Neural crest cell (in vitro differentiated cells): ENCODE measurements at places on chromosomes 1 and 21.

DNA sequence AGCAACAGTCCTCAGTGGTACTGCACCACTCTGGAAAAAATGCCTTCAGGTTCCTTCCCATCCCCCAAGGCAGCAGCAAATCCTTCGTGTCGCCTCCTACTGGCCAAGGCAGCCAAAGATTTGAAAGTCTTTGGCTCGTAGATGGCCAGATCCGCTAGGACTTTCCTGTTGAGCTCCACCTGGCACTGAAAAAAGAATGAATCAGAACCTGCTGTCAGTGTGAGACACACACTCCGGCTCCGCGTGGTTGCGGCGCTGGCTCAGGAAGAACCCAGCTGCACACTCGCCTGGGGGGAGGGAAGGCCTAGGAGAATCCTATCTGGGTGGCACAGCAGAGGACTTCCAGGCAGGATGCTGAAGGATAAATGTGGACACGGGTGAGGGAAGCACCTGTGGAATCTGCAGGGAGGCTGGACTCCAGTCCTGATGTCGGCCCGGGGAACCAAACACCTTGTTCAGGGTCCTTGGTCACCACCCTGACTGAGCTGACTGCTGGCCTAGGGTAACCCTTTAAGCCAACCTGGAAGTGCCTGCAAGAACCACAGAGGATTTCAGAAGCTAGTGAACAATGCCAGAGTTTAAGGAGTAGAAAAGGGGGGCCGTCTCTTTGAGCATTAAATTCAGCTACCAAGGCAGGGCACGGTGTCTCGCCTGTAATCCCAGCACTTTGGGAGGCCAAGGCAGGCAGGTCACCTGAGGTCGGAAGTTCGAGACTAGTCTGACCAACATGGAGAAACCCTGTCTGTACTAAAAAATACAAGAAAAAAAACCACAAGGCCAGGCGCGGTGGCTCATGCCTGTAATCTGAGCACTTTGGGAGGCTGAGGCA lies 3.2 kb upstream of the CCNL2 start:
- DNase-seq, result peak; percentile 40

- DNase-seq, result no peak
Measured at GRCh38 chr1:41859686-41860085, 59.0 kb downstream of the HIVEP3 start.

DNA sequence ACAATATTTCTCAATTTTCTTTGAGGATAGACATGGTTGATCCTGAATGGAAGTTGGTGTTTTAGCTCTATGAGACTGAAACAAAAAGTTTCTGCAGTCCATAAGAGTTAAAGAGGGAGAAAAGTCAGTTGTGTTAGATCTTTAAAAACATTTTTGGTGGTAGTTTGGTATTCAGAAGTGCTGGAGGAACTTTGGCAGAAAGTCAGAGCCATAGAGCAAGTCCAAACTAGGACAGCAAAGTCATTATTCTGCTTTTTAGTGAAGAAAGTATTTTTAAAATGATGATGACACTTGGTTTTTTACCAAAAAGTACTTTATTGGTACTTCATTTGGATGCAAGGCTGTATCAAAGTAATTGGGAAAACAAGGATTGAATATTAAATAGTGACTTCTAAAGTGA lies 41.8 kb downstream of the FNBP1L start:
- no peak for DNase-seq

GRCh38 chr1:53495633-53496345 lies 36.6 kb downstream of the DMRTB1 start:
- DNase-seq, result no peak

GRCh38 chr1:227797144-227797543 lies 18.3 kb upstream of the PRSS38 start:
- no peak for DNase-seq

DNA sequence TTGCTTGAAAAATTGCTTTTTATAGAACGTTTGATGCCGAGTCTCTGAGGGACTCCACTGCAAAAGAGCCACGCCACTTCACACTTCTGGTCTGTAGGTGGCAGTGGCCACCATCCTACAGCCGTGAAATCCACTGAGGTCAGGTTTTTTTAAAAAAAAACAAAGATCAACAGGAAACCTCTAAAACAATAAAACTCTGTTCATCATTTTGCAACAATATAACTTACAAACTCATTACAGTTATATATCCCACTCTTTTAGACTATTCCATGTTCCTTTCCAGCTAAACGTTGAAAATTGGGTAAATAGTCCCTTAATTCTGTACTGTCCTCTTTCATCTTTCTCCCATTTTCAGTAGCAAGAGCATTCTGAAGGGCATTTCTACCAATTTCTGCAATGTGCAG lies 64.6 kb upstream of the FMN2 start:
- DNase-seq, result peak; percentile 46

GRCh38 chr1:208654241-208654640 lies 410.1 kb upstream of the PLXNA2 start:
- no peak for DNase-seq

- DNase-seq, result no peak
Measured at GRCh38 chr1:116130356-116130755, 19.2 kb downstream of the MAB21L3 start.

DNA sequence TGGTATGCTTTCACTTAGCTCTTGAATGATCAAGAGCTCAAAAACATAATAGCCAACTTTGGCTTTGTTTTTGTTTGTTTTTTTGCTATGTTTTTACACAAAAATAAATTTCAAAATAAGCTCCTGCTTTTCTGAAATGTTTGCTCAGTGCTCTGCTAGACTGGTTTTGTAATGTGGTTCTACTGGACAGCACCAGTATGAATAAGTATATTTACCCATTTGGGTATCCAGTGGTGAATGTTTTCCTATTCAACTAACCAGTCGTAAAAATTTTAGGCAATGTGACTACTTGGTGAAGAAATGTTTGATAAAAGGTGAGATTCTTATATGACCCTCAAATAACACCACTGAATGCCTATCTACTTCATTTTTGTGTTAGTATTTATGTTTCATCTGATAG lies 308.6 kb downstream of the PTPRC start:
- DNase-seq, result no peak

GRCh38 chr1:228883535-228883934 lies 148.3 kb downstream of the RHOU start:
- no peak for DNase-seq

GRCh38 chr1:29497395-29498125 lies 261.2 kb downstream of the PTPRU start:
- no peak for DNase-seq

DNA sequence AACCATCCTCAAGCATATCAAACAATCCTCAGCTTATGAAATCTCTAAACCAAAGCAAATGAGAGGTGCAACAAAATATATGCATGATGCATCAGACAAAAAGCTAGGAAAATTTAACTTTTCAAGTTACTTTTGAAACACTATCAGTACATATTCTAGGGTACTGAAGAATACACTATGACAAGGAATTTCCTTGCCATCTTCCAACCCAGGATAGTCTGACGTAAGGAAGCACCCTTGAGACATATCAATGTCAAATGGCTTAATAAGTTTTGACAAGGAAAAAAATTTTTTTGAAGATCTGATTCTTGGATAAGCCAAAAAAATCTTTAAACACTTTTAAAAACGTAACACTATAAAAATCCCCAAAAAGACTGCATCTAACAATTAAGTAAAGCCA lies 64.9 kb downstream of the KIFAP3 start:
- no peak for DNase-seq

DNA sequence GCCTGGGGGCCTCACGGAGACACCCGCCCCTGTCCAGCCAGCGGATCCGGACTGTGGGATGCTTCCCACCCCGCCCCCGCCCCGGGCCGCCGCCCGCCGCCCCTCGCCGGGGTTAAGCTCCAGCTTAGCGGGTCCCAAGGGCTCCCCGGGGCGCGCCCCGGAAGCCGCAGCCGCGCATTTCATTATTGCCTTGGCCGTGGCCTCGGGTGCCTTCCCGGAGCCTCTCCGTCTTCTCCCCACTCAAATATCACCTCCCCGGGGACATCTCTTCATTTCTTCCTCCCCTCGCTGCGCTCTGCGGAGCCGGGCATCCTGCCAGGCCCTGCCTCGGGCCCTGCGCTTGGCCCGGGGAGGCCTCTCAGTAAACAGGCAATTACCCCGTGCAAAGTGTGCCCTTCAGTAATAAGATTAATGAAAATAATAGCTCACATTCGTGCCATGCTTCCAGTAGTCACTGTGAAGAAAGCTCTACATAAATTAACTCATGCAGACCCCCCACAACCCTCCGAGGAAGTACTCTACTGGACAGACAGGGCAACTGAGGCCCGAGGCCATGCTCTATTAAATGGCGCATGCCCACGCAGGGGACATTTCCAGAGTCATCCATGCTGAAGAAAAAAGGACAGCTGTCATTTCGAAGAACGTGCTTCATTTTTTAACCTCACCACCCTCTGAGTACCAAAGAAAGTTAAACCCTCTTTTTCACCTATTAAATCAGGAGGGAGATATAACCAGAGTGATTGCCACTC lies 49.9 kb upstream of the LAPTM5 start:
- no peak for DNase-seq

- DNase-seq, result peak; percentile 59
Measured at GRCh38 chr1:45010855-45011811, at the start of gene HECTD3. Gene HECTD3 (minus strand): TSS chr1:45011324. CDS start chr1:45011257, 67 bp downstream.

- DNase-seq, result no peak
Measured at GRCh38 chr1:53075761-53076163, 13.7 kb downstream of the PODN start.

DNA sequence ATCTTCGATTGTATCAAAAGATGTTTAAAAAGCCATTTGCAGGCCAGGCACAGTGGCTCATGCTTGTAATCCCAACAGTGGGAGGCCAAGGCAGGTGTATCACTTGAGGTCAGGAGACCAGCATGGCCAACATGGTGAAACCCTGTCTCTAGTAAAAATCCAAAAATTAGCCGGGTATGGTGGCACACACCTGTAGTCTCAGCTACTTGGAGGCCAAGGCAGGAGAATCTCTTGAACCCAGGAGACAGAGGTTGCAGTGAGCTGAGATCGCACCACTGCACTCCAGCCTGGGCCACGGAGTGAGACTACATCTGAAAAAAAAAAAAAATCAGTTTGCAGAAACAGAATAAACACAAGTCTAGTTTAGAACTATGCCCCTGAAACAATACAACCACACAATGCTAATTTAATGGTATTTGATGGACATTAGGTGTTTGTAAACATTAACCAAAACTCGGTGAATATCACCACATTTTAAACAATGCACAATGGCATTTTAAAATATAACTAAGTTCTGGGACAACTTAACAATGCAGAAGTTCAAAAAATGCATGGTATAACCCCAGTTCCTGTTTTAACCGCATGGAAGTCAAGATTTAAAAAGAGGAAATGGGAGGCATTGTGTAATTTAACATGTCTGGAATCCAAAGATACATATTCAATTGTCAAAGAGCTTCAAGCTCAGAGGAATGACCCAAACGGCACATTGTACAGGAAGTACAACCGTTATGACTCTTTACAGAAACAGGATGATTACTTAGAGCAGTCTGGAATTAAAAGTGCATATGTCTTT lies 7.1 kb upstream of the PTTG1IP start:
- no peak for DNase-seq

DNA sequence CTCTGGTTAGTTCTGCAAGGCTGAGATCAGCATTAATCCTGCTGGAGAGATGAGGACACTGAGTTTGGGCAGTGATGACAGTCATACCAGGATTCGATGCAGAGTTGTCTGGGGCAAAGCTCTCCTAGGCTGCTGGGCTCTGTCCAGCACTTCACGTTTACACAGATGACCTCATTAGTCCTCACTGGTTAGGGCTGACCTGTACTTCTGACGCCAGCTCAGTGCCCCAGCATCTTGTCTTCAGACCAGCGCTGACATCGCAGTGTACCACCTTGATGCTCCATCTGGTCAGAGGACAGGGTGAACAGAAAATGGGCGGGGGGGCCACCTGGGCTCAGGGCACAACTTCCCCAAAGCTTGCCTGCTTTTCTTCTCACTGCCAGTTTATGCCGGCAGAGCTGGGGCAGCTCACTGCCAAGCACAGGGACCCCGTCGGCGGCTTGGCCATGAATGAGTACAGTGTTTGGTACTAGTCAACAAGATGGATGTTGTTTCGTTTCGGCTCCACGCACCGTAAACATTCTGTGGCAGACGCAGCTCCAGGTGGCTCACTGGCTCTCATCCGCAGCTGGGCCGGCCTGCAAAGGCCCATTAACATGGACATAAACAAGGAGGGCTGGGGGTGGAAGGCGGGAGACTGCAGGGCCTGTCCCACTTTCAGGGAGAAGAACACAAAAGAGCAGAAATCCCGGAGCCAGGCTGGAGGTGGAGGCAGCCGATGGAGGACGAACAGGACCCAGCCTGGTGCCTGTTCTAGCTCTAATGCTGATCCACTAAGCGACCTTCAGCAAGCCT lies 118.7 kb downstream of the GLIS1 start:
- DNase-seq, result no peak

GRCh38 chr1:114108751-114109255 lies 44.9 kb downstream of the SYT6 start:
- DNase-seq, result no peak

- no peak for DNase-seq
Measured at GRCh38 chr1:40257313-40257687, 736 bp upstream of the ZMPSTE24 start.

DNA sequence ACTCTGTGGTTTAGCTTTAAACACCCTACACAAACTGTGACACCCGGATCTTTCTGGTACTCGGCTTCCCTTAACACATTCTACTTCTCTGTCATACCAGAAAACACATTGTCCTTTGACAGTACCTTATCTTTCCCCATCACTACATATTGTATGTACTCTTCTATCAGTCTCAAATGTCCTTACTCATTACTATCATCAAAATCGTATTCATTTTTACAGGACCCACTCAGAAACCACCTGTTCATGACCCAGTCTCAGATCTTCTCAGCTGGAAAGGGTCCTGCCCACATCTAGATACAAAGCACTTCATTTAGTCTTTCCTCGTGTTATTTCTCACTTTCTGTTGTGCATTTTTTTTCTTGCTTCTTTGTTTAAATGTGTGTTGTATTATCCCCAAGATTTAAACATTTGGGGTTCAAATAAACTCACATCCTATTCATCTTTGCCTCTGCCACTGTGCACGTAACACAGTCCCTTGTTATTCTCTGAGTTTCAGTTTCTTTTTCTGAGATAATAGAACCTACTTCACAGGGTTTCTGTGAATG lies 27.7 kb downstream of the CD34 start:
- DNase-seq, result no peak

DNA sequence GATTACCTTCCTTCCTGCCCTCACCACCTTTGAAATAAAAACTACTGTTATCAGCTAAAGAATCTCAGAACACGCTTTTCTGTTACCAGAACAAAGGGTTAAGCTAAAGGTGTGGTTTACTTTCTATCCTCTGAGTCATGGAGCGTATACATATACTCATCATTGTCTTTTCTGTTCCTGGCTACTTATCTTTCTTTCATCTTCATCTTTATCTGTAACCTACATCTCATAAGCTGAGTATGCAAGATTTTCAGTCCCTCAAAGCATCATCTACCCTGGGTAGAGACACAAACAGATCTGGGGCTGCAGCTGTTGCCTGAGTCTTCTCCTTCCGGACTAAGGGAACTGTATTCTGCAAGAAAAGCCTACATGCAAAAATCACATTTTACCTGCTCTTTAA lies 75.6 kb downstream of the LMO4 start:
- no peak for DNase-seq

DNA sequence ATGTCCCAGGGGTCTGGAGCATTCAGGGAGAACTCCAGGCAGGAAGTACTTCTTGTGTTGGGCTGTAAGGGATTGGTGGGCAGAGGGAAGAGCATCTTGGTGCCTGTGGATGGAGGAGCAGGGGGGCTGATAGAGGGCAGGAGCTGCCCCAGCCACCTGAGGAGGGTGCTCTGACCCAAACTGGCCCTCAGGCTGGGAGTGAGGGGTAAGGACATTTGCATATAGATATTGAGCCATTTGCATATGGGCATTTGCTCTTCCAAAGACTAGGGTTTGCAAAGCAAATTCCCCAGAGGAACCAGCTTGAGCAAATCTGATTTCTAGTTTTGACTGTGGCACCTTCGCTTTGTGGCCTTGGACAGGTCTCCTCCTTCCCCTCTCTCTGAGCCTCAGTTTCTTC lies 18.2 kb downstream of the ZNF362 start:
- DNase-seq, result no peak
